ENCODE measurements at places on chromosomes 3 and 15.

DNA sequence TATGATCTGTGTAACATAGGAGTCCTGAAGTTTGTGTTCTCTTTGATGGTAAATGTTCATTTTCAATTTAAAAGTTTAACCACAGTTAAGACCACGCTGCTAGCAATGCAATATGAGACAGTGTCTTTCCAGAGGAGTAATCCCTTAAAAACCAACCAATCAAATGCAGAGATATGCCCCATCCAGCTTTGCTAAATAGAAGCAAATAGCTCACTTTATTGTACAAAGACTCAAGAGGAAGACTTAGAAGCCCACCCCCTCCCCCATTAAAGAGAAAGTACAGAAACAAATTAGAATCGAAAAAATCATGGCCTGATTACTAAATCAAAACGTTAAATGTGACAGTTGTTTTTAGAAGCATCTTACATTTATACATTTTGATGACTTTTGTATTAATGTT is 2.1 kb upstream of the ANP32A start:
- no peak for DNase-seq

DNA sequence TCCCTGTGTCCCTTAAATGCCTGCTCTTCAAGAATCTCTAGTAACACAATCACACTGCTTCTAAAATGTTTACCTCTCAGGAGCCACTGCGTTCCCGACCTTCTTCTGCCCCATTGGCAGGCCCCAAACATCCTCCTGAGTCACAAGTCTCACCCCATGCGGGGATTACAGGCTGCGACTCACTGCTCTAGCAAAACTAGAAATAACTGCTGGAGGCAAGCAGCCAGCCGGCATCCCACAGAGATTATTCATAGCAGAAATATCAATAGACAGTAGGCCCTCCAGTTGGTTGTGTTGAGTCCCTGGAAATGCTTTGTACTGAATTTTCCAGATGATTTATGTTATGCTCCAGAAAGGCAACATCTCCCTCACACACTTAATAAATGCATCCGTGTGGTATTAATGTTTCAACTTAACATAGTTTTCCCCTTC is 64.8 kb downstream of the RFTN1 start:
- no peak for DNase-seq

GRCh38 chr15:92541291-92542200 is 114.0 kb downstream of the FAM174B start:
- DNase-seq = no peak

GRCh38 chr3:54563501-54564200 is 364.2 kb downstream of the LRTM1 start:
- no peak for DNase-seq

GRCh38 chr3:12991481-12991837 is 81.8 kb downstream of the IQSEC1 start:
- no peak for DNase-seq

DNA sequence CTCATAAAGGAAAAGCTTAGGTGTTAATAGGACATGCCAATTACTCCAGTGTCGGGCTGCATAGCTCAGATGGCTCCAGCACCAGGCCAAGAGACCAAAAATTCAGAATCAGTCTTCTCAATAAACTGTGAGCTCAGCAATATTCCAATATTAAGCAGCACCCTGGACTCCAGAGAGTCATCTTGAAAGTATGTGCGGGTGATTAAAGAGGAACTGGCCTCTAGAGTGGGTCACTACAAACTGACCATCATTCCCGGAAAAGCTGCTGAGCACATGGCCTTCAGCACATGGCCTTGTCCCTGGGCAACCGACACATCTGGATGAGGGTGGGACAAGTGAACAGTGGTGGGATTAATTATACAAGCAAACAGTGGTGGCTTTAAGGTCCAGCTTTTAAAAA is 59.0 kb downstream of the MAGI1 start:
- DNase-seq = no peak

DNA sequence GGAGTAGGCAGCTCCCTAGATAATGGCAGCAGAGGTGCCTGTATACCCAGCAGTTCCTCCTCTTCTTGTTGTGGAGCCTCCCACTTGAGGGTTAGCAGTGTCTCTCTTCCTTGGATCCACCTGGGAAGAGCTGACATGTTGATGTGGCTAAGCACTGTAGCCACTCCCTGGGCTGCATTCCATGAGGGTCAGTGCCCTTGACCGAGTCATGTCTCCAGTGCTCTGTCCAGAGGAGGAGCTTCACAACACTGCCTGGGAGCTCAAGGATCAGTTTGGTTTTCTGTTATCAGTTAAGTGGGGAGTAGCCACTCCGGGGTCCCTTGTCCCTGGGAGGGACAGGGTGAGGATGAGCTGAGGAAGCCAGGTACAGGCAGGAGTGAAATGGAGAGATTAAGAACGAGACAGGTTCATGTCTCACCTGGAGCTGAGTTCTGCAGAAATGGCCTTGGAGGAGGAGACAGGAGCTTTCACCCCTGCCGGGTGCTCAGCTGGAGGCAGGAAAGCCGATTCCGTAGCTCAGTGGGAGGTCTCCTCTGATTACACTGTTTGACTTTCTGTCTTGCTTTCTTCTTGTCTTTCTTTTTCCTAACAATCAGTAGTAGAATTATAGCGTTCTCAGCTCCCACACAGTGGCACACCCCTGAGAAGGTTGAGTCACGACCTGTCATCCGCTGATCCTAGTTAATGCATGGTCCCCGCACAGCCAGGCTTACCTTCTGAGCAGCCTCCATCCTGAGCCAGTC is 57.9 kb upstream of the SEC22A start:
- DNase-seq = no peak

GRCh38 chr3:179949412-179949811 is 87.3 kb downstream of the PEX5L start:
- DNase-seq = no peak

DNA sequence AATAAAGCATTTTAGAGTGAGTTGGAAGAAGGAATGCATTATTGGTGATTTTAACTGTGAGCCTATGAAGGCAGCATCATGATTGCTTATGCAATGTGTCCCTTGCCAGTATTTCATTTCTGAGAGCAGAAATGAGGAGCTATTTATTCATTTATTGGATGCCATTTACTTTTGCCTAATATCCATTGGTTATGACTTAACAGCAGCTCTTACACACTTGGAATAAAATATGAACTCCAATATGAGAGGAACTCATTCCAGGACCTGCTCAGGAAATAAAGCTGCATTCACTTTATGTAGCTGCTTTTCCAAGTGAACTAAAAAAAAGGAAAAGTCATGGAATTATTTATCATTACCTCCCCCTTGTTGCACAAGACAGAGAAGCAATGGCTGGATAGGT is 280.1 kb downstream of the LRTM1 start:
- DNase-seq = no peak

All from central memory CD4-positive, alpha-beta T cell (primary cell).